ENCODE measurements at places on chromosomes 11 and 22. TPM values are rescaled to one million over a fixed set of nuclear protein-coding genes. Genes with fewer than 3 reads are reported as not detected.
A peak's percentile ranks its signal among the peaks of the same experiment; 100 is the strongest.

- no peak overlapping the region for H3K27ac ChIP-seq
- DNase-seq: no peak
- H3K4me3 ChIP-seq: no peak overlapping the region
- no peaks in the 10 kb centered on the region for H3K4me1 ChIP-seq
- no peaks in the 10 kb centered on the region for H3K36me3 ChIP-seq
- H3K27me3 ChIP-seq: no peaks in the 10 kb centered on the region
These were observed 209.5 kb upstream of the E2F8 start for GRCh38 chr11:19450282-19450681.

Gene SLCO2B1
- 75.1 TPM for total RNA-seq

Gene GP1BB
- total RNA-seq: 16.5 TPM

DNA sequence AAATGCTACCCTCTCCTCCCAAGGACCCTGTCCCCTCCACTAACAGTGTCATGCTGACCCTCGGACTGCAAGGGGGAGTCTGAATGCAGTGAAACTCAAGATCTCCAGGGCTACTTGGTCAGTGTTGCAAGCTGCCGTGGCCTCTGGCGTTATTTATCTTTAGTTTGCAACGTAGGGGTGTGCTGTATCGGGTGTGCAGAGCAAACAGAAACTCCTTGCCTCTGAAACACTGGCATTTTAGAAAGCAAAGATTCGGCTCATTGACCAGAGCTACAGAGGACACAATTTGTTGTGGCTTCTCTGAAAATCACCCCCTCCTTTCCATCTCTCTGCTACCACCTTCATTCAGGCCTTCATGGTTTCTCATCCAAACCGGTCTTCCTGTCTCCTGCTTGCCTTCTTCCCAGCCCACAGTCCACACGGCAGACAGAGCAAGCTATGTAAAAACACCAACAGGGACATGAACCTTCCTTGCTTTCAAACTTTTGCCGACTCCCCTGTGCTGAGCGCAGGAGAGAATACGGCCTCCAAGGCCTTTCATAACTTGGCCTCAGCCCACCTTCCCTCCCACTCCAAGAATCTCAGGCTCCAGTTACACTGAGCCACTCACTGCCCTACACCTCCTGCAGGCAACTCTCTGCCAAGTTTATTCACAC, 14.9 kb downstream of the FZD4 start:
- no peaks in the 10 kb centered on the region for H3K36me3 ChIP-seq
- peaks cover 55% of the 10 kb centered on the region for H3K4me1 ChIP-seq
- DNase-seq: no peak

GRCh38 chr11:67495234-67496005, 9.7 kb downstream of the PITPNM1 start:
- peaks cover under 1% of the 10 kb centered on the region for H3K4me1 ChIP-seq
- H3K27me3 ChIP-seq: no peaks in the 10 kb centered on the region
- H3K4me3 ChIP-seq: no peak overlapping the region
- peaks cover 82% of the 10 kb centered on the region for H3K36me3 ChIP-seq
- H3K27ac ChIP-seq: no peak overlapping the region

GRCh38 chr11:19377881-19378280, 137.1 kb upstream of the E2F8 start:
- no peak for DNase-seq
- H3K36me3 ChIP-seq: no peaks in the 10 kb centered on the region
- no peak overlapping the region for H3K27ac ChIP-seq

Gene RBMXL2
- 0.38 TPM for total RNA-seq

Gene APOL5
- total RNA-seq: not detected

Gene MMP7
- total RNA-seq: 0.63 TPM

DNA sequence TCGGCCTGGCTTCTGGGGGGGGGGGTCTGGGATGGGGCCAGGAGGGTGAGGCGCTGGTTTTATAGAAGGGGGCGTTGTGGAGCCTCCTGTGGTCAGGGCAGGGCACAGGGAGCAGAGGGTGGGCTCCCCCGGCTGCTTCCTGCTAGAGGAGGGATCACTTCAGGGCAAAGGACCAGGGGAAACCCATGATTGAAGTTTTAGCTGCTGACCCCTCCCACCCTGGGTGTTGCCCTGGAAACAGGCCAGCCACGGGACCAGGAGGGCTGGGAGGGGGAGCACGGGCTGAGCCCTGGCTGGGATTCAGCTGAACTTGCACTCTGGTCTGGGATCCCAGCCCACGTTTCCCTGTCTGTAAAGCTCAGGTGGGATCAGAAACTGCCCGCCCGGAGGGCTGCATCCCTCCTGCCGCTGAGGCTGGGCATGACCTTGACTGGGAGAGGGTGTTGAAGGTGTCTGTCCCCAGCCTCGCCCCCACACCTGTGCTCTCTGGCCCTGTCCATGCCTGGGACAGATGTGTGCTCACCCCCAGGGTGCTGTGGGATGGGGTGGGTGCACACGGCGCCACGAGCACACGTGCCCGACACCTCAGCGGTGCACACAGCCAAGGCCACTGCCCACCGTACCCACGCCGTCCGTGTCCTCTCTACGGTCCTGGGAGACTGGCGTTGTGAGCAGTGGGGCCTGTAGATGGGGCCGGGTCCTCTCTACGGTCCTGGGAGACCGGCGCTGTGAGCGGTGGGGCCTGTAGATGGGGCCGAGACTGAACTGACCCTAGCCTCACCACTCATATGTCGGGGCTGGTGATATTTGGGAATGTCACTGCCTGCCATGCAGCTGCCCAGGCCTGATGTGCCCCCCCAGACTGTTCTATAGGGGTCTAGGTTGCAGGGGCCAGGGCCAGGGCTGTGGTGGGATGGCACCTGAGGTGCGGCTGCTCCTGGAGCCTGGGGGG, 2.3 kb downstream of the TSPAN4 start:
- H3K36me3 ChIP-seq: peaks cover 3% of the 10 kb centered on the region
- DNase-seq: peak; percentile 90
- peaks cover 33% of the 10 kb centered on the region for H3K27me3 ChIP-seq

DNA sequence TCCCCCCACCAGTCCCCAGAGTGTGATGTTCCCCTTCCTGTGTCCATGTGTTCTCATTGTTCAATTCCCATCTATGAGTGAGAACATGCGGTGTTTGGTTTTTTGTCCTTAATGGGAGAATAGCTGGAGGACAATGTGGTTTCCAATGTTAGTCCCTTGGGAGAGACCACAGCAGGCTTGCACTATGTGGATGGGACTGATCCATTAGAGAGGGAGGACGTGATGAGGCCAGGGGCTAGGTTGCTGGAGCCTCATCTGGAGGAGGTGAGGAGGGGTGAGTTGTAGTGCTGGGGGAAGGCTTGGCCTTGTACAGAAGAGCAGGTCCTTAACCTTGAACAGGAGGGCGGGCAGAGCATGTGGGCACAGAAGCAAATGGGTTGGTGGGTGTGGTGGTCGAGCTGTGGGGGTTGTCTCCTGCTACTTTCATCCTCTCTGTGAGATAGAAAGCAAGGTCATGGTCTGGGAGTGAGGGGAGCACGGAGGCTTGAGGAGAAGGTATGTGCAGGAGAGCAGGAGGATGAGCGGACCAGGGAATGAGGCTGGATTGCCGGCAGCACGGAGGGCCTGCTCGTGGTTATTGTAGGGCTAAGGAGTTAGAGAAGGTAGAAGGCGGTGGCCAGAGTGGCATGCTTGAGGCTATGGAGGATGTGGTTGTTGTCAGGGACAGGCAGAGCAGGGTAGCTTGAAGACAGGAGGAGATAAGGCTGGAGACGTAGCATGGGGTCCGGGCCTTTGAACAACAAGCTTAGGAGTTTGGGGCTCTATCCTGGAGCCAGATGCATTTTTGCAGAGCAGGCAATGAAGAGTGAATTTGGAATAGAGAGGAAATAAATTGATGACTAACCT, 11.2 kb upstream of the SREBF2 start:
- no peak overlapping the region for H3K4me3 ChIP-seq
- H3K36me3 ChIP-seq: peaks cover 5% of the 10 kb centered on the region
- no peaks in the 10 kb centered on the region for H3K27me3 ChIP-seq

GRCh38 chr11:72338741-72339140, 94.8 kb upstream of the PHOX2A start:
- no peak overlapping the region for H3K27ac ChIP-seq
- H3K27me3 ChIP-seq: no peaks in the 10 kb centered on the region
- H3K4me1 ChIP-seq: peaks cover 11% of the 10 kb centered on the region
- no peak overlapping the region for H3K4me3 ChIP-seq
- no peak for DNase-seq

GRCh38 chr11:127006311-127006710, 5.7 kb upstream of the KIRREL3 start:
- H3K27ac ChIP-seq: no peak overlapping the region
- peaks cover 38% of the 10 kb centered on the region for H3K27me3 ChIP-seq
- H3K4me1 ChIP-seq: peaks cover 9% of the 10 kb centered on the region
- no peak for DNase-seq
- no peak overlapping the region for H3K4me3 ChIP-seq
- no peaks in the 10 kb centered on the region for H3K36me3 ChIP-seq

Gene GPHA2
- not detected for total RNA-seq

- peaks cover 27% of the 10 kb centered on the region for H3K36me3 ChIP-seq
- no peak for DNase-seq
- peaks cover 18% of the 10 kb centered on the region for H3K4me1 ChIP-seq
- no peaks in the 10 kb centered on the region for H3K27me3 ChIP-seq
These were observed 42.7 kb downstream of the KCNJ1 start for GRCh38 chr11:128824191-128825049.

Gene HEPHL1
- not detected for total RNA-seq

GRCh38 chr11:115199481-115200069, 304.6 kb downstream of the CADM1 start:
- H3K27ac ChIP-seq: no peak overlapping the region
- no peak overlapping the region for H3K4me3 ChIP-seq
- no peak for DNase-seq
- H3K27me3 ChIP-seq: no peaks in the 10 kb centered on the region

Gene PTPRCAP
- total RNA-seq: 187 TPM

DNA sequence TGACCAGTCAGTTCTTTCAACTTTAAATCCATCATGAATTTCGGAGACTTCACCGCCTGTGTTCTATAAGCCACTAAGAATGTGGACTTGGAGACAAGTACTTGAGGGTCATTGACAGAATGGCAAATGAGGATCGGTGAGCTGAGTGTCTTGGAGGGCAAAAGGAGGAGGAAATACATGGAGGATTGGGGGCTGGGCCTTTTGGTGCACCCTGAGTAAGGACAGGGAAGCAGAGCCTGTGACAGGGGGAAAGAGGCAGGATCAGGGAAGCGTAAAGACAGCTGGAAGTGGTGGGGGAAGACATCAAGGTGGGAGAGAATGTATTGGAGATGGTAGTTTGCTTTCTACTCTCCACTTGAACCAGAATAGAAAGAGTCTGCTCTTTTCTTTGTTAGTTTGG, 70.4 kb upstream of the MTMR2 start:
- no peak for DNase-seq
- peaks cover 27% of the 10 kb centered on the region for H3K36me3 ChIP-seq
- no peaks in the 10 kb centered on the region for H3K4me1 ChIP-seq
- no peak overlapping the region for H3K27ac ChIP-seq

DNA sequence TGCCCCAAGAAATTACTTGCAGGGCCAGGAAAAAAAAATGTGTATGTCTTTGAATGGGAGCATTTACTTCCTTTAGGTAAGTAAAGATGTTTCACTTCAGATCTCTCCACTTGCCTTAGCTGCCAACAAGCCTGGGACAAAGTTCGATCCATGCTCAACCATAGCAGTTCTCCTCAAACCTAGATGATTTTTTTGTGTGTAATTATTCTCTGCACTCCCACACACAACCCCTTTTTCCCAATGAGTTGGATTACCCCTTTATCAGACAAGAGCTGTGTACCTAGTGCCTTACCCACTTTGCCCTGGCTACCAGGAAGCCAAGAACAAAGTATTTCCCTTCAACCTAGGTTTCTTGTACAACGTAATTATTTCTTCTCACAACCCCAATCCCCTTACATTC, 35.6 kb downstream of the TPBGL start:
- peaks cover 35% of the 10 kb centered on the region for H3K36me3 ChIP-seq
- no peak for DNase-seq
- peaks cover 55% of the 10 kb centered on the region for H3K4me1 ChIP-seq
- peak overlapping the region; percentile 72 for H3K27ac ChIP-seq
- H3K27me3 ChIP-seq: no peaks in the 10 kb centered on the region

DNA sequence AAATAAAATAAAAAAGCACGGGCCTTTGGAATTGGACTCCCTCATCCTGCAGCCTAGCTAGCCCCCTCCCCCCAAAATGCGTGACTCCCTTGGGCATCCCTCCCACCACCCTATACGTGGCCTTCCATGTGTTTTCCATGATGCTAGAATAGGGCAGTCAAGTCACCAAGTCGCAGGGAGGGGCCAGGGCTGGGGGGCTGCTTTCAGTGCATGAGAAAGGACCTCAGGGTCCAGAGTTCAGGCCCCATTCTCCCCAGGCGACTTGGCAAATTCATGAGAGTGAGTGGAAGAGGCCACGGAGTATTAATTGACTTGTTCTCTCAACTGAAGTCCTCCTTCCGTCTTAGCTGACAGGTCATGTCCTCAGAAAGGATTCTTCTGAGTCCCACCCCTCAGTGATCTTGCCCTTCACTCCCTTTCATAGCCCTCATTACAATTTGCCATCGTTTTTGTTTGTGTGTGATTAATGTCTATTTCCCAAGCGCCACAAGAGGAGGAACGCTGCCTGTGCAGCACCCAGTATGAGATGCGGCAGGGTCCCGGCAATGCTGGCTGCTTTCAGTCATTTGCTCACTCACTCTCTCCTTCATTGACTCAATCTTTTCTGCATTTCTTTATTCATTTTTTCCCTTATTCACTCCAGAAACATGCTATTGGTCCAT, 17.4 kb downstream of the LRRC32 start:
- H3K27ac ChIP-seq: no peak overlapping the region
- H3K36me3 ChIP-seq: no peaks in the 10 kb centered on the region
- DNase-seq: no peak
- no peak overlapping the region for H3K4me3 ChIP-seq
- H3K4me1 ChIP-seq: peaks cover 23% of the 10 kb centered on the region

- H3K36me3 ChIP-seq: no peaks in the 10 kb centered on the region
- no peak overlapping the region for H3K4me3 ChIP-seq
- no peaks in the 10 kb centered on the region for H3K27me3 ChIP-seq
- no peak overlapping the region for H3K27ac ChIP-seq
- DNase-seq: no peak
These were observed 162.3 kb downstream of the LARGE1 start for GRCh38 chr22:33757802-33758483.

- H3K4me1 ChIP-seq: peaks cover 6% of the 10 kb centered on the region
- no peaks in the 10 kb centered on the region for H3K36me3 ChIP-seq
These were observed 5.1 kb downstream of the CHEK2 start for GRCh38 chr22:28736301-28737155.

- no peak for DNase-seq
- H3K4me1 ChIP-seq: no peaks in the 10 kb centered on the region
- H3K36me3 ChIP-seq: no peaks in the 10 kb centered on the region
- H3K4me3 ChIP-seq: no peak overlapping the region
- H3K27ac ChIP-seq: no peak overlapping the region
These were observed 206.5 kb downstream of the NAV2 start for GRCh38 chr11:19919050-19919561.

- DNase-seq: no peak
- no peaks in the 10 kb centered on the region for H3K27me3 ChIP-seq
- H3K27ac ChIP-seq: no peak overlapping the region
- H3K4me1 ChIP-seq: no peaks in the 10 kb centered on the region
These were observed 29.4 kb downstream of the SIK2 start for GRCh38 chr11:111631666-111632039.
